Activated CD4-positive, alpha-beta T cell treated with anti-CD3 and anti-CD28 coated beads, Interleukin-2, amount 50 U/mL, for 4 hours (primary cell): ENCODE measurements at places on chromosomes 12 and 14.
A peak's percentile ranks its signal among the peaks of the same experiment; 100 is the strongest.

GRCh38 chr14:65604936-65605335 lies 192.4 kb downstream of the FUT8 start:
- no peak for DNase-seq

GRCh38 chr12:41286426-41286825 lies 98.3 kb downstream of the PDZRN4 start:
- DNase-seq, result no peak

- DNase-seq, result no peak
These were observed at the start of gene GSG1 for GRCh38 chr12:13103391-13104033. TSS of gene GSG1 (minus strand) at chr12:13103667. CDS start at chr12:13103512, 155 bp downstream.

GRCh38 chr14:75660238-75660629 lies 442 bp downstream of the ERG28 start:
- no peak for DNase-seq

DNA sequence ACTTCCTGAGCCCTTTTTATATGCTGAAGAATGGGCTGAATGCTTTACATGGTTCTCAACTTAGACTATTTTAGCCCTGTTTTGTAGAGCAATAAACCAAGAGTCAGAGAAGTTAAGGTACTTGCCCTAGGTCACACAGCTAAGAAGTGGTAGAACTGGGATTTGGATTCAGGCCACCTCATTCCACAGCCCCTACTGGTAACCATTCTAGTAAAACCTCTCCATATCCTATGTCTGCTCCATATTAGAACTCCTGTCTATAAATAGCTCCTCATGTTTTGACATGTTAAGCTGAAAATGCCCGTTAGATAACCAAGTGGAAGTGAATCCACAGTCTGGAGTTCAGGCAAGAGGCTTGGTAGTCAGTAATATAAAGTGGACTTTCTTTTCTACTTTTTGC lies 111.6 kb downstream of the HECTD4 start:
- DNase-seq, result no peak

GRCh38 chr12:56241424-56242303 lies 11.8 kb downstream of the SLC39A5 start:
- DNase-seq, result no peak

- peak; percentile 21 for DNase-seq
These were observed 55.4 kb downstream of the SAMD4A start for GRCh38 chr14:54622192-54622958.

DNA sequence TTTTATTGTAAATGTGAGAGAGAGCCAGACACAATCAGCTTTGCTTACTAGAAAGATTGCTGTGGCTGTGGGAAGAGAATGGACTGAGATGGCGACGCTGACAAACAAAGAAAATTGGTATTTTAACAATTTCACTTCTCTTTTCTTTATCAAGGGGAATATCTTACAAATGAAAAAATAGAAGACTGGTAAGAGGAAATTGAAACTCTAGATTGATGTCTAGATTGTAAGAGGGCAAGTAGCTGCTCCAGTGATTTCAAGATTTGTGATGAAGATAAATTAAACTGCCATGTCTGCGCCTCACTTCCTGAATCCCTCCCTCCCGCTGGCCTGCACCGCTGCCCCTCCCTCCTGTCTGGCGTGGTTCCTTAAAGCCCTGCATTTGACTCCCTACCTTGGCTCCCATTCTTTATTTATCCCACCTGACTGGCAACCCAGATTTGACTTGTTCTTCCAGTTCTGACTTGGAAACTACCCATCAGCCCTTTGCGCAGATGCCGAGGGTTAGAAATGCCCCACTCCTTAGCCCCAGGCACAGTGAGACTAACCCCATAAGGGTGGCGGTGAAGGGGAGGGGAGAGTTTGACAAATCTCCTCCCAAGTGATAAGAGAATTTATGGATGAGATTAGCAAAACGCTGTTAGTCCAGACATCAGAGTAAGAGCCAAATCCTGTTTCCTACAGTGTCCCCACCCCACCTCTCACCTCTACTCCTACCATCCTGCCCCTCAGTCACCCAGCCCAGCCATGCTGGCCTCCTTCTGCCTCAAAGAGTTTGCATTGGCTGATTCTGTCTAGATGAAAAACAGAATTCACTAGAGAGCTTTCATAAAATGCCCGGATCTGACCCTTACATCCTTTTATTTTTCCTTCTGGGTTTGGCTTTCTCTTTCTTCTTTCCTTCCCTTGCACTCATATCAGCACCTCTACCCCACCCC lies 125.3 kb upstream of the ATF7IP start:
- no peak for DNase-seq

- DNase-seq, result no peak
These were observed 122.1 kb downstream of the TTLL5 start for GRCh38 chr14:75783184-75783583.

DNA sequence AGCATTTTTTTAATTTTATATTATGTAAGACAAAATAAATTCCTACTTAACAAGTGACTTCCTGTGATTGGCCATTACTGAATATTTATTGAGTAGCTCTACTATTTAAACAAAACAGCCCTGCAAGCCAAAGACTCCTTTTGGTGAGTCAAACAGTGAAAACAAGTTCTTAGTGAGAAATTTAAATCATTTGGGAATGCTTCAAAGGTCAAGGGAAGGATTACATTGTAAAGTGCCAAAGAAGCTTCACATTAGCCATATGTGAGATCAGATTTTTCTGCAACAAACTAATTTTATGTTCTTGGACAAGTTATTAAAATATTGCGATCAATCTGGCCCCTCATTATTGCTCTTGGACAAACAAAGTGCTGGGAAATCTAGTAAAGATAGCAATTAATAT lies 795.4 kb upstream of the MGAT4C start:
- DNase-seq, result no peak

DNA sequence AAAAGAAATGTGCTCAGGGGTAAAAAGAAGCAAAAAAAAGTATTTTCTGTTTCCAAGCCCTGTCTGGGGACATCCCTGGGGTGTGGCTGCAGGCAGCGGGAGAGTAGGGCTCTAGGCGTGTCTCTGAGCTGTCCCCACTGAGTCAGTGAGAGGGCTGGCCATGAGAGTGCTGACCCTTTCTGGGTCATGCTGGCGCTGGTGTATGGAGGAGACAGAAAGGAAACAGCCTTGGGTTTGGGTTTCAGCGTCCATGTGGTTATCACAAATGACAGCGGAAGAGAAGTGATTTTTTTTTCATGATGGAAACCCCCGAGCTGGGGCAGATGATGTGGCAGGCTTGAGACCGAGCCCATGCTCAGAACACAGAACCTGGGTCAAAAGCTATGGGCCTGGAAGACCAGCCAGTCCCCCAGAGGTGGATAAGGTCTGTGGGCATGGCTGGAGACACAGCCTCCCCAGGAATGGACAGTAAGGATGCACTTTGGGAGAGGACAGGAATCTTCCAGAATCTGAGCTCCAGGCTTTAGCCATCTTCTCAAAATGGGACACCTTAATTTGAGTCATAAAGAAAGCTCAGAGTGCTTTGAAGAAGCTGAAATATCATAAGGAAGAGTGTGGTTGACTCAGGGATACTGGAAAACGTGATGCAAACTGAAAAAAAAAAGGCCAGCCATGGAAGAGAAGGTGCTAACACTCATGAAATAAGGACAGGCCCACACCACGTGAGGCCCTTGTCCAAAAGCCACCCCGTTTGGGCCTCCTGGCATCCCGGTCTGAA lies 36.2 kb downstream of the SYNE3 start:
- peak; percentile 11 for DNase-seq

DNA sequence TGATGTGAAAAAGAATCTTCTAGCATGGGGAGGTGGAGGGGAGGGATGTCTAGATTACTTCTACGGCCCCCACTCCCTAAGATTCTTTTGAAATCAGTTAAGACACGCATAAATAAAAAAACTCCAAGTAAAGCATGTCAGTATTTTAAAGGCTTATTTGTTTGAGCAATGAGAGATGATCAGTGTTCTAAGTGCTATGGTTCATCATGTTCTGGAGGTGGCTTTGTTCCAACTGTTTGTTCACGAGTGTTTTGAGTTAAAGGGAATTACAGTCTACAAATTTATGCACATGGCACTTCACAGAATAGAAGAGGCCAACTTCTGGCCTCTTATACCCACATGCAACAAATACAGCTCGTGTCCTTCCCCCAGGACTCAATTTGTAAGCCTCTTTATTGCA lies 394.9 kb downstream of the RAD51B start:
- no peak for DNase-seq

GRCh38 chr14:103427485-103428443 lies 42.5 kb downstream of the MARK3 start:
- DNase-seq, result peak; percentile 10

DNA sequence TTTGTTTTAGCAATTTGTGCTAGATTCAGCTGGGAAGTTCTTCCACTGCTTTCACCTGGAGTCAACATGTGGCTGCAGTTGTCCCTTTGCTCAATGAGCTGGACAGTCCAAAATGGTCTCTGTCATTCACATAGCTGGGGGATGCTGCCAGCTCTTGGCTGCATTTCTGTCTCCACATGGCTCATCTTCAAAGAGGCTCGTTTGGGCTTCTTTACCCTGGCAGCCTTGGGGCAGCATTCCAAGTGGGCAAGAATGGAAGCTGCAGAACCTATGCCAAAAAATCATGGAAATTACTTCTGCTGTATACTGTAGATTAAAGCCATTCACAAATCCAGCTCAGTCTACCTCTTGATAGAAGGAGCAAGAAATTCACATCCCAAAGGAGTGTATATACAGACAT lies 199.1 kb downstream of the SLC5A8 start:
- DNase-seq, result no peak

GRCh38 chr12:117030187-117030900 lies 68.9 kb downstream of the TESC start:
- no peak for DNase-seq

GRCh38 chr14:43855556-43855955 lies 651.5 kb downstream of the FSCB start:
- DNase-seq, result no peak

GRCh38 chr14:99261912-99262787 lies 9.8 kb downstream of the BCL11B start:
- peak; percentile 65 for DNase-seq

GRCh38 chr14:97187916-97188315 lies 390.7 kb downstream of the VRK1 start:
- no peak for DNase-seq

GRCh38 chr12:23099604-23100003 lies 474.6 kb downstream of the ETNK1 start:
- DNase-seq, result no peak

GRCh38 chr12:48336061-48336460 lies 14.7 kb downstream of the ZNF641 start:
- no peak for DNase-seq

- DNase-seq, result peak; percentile 79
These were observed 4.9 kb downstream of the ZBTB39 start for GRCh38 chr12:57001448-57001906.

DNA sequence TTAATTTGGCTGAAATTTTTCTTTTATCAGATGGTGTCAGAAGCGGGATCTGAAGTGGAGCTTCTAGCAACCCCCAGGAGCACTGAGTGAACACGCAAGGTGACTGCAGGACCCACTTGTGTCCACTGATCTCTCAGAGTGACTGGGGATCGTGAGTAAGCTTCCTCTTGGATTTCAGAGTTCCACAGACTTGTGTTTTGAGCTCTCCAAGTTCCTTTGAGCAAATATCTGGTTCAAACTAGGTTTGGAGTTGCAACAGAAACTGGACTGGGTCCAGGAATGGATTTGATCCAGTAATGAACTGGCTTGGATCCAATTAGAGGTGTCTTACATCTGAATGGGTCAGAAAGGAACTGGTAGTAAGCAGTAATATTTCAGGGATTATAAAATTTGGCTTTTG lies 24.7 kb upstream of the B4GALNT1 start:
- DNase-seq, result no peak

GRCh38 chr12:64170024-64170423 lies 52.1 kb downstream of the KICS2 start:
- DNase-seq, result no peak

DNA sequence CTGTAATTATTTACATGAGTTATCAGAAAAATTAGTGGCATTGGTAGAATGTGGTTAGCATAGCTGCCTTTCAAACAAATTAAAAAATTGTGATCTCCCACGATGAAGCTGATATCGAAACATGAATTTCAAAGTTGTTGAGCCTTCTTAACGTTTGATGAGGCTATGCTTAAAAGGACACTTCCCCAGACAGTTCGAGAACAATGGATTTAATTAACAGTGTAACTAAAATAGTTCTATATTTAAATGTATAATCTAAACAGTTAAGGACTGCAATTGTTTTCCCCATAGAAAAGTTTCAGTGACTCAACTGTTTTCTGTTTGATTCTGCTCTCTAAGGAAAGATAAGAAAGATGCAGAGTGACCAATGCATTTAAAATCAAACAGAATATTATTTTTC lies 1.6 kb downstream of the CLEC2B start:
- no peak for DNase-seq

GRCh38 chr12:51508285-51508684 lies 82.7 kb upstream of the SCN8A start:
- DNase-seq, result no peak

DNA sequence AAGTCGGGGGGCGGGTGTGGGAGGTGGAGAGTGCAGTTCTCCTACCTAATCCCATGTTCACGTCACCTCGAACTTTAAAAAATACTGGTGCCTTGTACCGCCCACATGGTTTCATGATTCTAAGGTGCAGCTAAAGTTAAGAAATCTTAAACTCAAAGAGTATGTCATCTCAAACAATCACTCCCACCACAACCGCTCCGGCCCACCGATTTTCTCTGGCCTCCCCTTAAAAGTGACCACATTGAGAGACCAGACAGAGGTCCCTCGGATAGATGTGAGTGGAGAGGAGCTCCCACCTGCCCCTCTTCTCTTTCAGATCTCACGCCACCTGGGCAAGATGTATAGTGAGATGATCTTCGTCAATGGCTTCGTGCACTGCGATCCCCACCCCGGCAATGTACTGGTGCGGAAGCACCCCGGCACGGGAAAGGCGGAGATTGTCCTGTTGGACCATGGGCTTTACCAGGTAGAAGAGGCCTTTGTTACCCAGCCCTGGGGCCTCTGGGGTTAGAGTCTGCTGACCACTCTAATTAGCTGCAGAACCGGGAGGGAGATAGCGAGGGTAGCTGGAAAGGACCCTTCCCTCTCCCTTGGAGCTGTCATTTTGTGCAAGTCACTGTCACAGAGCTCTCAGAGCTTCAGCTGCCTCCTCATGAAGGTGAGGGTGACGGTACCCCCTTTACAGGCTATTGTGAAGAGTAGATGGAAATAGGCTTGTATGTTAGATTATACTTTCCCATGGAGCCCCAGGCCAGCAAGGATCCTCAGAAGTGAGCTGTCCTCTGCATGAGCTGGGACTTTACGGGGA lies 124.4 kb downstream of the ADCK1 start:
- DNase-seq, result no peak

DNA sequence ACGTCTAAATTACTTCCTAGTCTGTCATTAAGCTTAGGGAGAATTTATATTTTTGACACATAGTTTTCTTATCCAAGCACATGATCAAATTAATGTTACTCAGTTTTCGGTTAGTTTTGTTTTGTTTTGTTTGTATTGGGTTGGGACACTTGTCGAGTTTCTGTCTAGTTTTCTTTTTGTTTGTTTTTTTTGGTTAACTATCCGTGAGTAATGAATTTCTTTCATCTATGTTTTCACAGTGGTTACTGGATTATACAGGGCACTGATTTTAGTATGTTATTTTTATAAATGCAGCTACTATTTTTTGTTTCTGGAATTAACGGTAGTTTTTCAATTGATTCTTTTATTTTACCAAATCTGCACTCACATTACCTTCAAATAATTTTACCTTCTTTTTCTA lies 2.7 kb downstream of the KLRF1 start:
- DNase-seq, result no peak
